AG10803 (cell line): ENCODE measurements at places on chromosomes 2 and 18.

DNA sequence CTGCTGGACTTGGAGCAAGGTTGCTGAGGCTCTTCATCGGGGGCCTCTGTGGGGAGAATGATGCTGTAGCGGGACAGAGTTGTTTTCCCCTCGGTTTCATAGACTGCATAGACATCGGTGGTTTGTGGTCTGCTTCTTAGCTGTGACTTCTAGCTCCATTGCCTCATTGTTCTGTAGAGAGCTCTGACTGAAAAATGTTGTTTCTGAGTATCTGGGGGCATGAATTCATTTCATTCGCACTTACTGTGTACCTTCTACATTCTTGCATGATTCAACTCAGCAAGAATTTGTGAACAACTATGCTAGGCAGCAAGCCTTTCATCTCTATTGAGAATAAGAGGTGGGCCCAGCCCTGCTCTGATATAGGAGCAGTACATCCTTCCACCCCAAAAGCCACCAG lies 406.8 kb downstream of the NBAS start:
- no peak for DNase-seq

DNA sequence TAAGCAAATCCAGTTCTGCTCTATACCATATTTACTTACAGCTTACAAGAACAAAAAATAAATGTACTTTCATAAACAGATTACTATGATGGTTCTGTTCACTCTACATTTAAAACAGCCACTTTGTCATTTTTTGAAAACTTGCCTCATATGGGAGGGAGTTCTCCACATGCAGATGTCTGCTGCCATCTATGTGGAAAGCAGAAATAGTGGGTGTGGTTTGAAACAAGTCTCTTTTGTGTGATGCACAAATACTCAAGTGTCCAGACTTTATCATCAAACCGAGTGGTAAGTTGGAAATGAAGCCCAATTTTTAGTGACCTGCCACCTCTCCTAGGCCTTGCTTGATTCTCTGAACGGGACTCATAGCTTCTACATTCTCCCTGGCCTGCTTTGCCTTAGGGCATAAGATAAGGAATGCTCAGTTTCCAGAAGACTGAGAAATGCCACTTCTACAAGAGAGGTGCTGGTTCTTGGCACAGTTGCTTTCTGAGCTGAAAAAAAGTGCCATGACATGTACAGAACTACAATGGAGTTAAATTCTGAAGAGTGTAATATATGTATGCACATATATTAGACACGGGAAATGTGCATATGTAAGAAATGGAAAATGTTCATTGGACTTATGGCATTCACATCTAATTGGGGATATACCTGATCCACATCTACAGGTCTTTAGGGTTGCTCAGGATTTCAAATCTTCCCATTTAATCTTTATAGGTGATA lies 221.0 kb downstream of the SLC8A1 start:
- DNase-seq = peak; percentile 46

- DNase-seq = no peak
Observed at GRCh38 chr2:58904095-58904494, 663.0 kb upstream of the FANCL start.

DNA sequence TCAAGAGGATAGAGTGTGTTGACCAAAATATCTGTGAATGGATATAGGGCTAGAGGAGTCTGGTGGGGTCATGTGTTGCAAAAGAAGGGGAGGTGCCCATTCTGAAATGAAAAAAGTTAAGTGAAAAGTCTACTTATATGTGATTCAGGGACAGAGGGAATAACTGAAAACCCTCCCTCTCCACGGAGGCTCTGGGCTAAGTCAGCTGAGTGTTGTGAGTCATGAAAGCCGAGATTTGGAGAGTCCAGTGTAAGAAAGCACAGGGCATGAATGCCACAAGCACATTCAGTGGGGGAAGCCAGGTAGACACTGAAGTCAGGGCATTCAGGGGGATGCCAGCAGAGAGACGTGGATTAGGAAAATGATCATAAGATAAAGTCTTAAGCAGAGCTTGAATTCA lies 871.9 kb downstream of the TSN start:
- DNase-seq = no peak
